NCI-H82 (cell line): ENCODE measurements at places on chromosomes 2 and 18.

GRCh38 chr2:3146175-3146574 lies 231.4 kb downstream of the EIPR1 start:
- DNase-seq: no peak

DNA sequence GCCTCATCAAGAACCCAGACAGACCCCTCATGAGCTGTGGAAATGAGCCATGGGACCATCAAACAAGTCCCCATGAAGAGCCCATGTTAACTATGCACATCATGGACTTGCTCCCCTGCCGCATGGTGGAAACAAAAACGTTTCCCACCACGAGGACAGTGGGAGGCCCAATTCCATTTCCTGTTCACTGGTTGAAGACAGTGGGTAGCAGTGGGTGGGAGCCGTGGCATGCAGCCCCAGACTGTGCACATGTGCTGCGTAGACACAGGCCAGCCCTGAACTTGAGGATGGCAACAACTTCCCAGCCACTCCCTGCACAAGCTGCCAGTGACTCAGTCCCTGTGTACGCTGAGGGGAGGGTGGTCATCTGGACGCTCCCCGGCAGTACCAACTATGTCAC lies 108.4 kb upstream of the LMAN1 start:
- DNase-seq: no peak

DNA sequence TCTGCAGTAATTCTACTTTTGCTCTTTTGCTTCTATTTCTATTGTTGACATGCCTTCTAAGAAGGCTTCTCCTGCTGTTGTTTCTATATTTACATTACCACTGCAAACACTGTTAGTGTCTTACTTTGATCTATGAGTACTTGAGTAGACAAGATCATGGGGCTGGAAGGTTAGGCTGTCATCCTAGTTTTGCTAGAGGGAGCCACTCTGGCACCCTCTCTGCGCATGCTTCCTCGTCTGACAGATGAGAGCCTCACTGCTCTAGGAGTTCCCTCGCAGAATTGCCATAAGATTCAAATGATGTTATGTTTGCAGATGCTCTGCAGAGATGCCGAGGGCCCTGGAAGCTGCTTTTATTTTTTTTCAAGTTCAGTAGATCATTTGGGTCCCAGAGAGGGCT lies 185.6 kb downstream of the RNF144A start:
- no peak for DNase-seq

DNA sequence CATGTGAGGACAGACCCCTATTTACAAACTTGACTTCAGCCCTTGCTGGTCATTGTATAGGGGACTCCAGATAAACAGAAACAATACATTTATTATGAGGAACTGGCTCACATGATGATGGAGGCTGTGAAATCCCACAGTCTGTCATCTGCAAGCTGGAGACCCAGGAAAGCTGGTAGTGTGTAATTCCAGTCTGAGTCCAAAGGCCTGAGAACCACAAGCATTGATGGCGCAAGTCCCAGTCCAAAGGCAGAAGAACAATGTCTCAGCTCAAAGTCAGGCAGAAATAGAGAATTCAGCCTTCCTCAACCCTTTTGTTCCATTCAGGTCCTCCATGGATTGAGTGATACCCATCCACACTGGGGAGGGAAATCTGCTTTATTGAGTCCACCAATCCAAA lies 28.1 kb upstream of the SPP2 start:
- DNase-seq: no peak

- peak; percentile 84 for DNase-seq
These were observed 44.5 kb upstream of the DAPL1 start for GRCh38 chr2:158750458-158751125.

DNA sequence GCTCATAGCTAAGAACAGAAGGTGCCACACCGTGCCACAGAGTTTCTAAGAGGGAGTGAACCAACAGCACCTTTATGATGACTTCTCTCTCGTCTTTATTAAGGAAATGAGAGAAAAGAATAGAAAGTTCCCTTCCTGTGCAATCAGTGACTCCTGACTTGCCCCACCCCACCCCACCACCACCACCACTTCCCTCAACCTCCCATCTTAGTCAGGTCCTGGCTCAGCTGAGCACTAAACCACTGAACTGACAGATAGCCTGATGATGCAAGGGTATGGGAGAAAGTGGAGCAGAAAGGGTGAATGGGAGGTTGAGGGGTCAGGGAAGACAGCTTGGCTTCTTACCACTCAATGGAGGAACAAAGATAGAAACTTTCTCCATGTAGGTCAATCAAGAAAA lies 75.2 kb upstream of the RMDN2 start:
- DNase-seq: no peak

DNA sequence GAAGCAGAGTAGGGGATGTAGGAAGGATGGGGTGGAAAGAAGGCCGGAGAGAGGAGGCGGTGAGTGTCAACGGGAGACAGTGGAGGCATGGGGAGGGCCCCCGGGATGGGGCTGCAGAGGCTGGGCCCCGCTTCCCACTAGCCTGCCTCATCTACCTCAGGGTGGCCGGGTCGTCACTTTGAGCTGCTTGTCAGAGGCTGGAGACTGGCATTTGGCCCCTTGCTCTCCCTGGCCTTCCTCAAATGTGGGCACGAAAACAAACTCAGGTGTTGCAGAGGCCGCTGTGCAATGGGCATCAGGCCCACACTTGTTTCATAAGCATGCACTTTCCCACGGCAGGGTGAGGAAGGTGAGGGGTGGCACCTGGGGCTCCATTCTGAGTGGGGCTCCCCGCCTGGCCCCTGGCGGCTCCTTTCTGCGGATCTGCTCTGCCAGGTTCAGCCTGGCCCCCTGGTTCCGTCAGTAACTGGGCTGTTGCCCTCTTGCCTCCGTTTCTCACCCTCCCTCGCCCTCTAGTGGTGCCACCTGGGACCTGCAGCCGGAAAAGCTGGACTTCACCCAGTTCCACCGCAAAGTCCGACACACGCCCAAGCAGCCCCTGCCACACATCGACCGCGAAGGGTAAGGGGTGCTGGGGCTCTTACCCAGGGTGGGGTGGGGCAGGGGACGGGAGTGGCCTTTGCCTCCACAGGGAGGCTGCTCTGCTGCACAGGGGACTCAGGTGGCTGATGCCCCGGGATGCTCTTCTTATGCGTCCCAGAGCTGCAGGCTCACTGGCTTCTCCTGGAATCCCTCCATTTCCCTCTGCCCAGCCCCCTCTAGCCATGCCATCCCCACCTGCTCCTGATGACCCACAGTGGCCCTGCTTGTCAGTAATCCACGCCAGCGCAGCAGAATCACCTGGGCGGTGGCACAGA lies 125.4 kb downstream of the CTIF start:
- DNase-seq: peak; percentile 49

GRCh38 chr2:49598231-49598630 lies 443.9 kb upstream of the FSHR start:
- DNase-seq: no peak

DNA sequence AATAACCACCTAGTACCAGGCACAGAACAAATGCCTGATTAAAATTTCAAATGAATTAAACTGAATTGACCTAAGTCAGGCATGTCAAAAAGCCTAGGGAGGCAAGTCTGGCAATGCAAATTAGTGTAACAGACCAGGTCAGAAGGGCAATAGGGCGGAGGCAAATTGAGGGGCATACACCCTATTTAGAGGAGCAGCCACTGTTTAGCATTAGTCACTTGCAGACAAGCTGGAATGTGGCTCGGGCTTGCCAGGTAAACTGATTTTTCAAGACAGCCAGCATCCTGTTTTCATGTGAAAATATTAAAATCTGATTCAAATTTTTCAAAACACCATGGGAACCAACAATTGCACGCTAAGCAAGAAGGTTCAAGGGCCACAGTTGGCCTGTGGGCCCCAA lies 160.3 kb downstream of the EN1 start:
- no peak for DNase-seq

GRCh38 chr2:102975996-102976975 lies 214.5 kb downstream of the TMEM182 start:
- DNase-seq: peak; percentile 71

- no peak for DNase-seq
These were observed 89.5 kb downstream of the CERS6 start for GRCh38 chr2:168545439-168546082.

GRCh38 chr2:59150217-59150849 lies 909.2 kb upstream of the FANCL start:
- no peak for DNase-seq

DNA sequence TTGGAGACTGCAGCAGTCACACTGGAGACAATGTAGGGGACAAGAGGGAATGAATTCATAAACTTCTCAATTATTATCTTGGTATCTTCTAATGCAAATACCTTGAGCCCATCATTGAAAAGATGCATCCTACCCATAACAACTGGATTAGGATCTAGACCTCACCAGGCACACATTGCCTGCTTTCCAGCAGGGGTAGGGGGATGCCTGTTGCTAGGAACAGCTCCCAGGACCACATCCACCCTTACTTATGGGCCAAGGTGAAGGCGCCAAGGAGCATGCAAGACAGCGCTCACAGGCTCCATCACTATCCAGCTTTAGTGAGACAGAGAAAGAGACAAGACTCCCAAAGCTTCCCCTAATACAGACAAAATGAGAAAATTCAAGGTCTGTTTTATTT lies 24.4 kb downstream of the KCTD1 start:
- no peak for DNase-seq

DNA sequence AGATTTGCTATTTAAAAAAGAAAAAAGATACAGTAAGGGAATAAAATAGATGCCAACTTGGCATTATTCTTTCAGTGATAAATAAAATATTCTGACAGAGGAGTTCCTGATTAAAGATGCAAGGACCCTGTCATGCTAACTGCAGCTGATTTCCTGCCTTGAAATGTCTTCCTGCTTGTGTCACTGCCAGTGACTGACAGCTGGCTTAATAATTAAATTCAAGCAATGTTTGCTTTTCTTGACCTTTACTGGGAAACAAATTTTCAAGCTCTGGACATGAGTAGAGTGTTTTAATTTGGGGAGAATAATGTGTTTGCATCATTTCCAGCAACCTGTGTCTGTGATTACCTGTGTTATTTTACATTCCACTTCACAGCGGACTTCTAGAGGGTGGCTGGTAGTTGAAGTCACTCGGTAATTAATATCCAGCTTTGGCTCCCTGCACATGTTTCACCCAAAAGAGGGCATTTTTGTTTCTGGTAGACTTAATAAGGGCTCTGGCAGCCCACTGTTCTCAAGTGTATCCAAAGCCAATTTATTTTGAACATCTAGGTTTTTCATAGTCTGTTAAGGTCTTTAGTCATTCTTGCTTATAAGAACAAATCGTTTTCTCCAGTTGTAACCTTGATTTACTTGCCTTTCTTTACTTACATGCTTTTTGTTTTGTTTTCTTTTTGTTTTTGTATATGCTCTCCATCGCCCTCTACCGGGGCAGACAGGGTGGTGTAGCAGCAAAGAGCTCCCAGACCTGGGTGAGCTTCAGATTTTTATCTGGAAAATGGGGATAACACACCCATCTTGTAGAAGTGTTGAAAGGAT lies 48.5 kb upstream of the PROKR1 start:
- peak; percentile 61 for DNase-seq

DNA sequence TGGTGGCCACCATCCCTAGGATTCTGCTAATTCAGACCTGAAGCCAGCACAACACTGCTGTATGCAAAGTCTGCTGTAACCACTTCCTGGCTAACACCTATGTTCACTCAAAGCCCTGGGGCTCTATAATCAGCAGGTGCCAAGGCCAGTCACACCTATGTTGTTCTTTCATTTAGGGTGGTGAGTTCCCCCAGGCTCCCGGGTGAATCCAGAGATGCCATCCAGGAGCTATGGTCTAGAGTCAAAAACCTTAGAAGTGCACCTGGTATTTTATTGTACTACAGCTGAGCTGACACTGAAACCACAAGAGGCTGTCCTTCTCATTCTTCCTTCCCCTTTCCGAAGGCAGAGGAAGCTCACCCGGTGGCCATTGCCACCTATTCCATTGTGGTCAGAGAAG lies 46.2 kb upstream of the CCDC141 start:
- no peak for DNase-seq

- DNase-seq: no peak
These were observed 51.8 kb upstream of the CYRIA start for GRCh38 chr2:16717477-16717876.

DNA sequence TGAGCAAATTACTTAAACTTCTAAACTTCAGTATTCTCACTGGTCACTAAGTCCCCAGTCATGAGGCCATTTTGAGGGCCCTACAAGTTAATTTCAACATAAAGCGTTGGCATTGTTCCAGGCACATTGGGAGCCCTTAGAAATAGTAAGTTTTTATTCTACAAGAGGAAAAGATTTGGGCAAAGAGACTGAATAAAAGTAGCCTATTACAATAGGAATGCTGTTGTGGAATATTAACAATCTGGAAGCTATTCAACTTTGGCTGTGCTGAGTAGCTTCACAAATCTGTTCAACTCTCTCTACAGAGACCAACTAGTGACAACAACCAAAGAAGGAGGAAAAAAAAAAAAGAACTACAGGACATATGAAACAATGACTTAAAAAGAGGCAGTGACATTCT lies 1287.5 kb upstream of the NXPH2 start:
- no peak for DNase-seq

- no peak for DNase-seq
These were observed 30.2 kb downstream of the ARHGAP25 start for GRCh38 chr2:68764806-68765311.

DNA sequence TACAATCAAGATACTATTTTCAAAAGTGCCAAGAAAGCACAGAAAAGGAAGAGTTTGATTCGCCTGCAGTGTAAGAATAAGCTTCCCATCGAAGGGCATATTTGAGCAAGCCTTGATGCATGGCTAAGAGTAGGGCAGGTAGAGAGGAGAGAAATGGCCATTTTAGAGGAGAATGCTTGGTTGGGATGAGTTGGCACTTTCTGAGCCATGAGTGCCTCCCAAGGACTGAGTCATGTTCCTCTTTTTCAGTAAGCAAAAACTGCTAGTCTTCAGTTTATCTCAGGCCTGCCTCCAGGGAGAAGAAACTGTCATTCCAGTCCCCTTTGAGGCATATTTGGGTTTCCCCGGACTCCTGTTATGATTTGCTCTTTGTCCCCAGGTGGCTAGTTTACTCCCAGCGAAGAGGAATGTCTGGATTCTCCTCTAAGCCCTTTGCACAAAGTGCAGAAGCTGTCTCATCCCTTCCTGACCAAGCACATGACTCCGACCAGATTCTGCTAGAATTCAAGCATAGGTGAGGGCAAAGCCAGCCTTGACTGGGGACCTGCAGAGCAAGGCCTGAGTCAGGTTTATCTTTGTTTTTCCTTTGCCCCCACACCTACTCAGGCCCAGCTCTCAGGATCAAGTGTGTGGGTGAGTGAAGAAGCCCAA lies 115.2 kb downstream of the TTC32 start:
- no peak for DNase-seq

DNA sequence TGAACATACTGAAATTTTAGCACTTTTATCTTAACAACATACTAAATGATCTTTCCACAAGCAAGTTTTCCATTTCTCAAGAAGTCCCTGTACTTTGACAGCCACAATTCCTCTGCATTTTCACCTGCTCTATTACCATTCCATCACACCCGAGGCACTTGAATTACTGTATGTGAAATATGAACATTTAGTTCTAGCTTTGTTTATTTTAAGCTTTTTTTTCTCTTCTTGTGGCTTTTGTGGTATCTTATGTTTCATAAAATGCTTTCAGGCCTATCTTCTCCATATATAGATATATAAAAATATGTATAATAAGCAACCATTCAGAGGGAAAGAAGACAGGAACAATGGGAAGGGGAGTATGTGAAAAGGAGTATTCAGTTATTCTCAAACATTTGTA lies 693.9 kb downstream of the SATB2 start:
- DNase-seq: no peak

GRCh38 chr2:80326214-80326613 lies 21.7 kb upstream of the LRRTM1 start:
- DNase-seq: peak; percentile 94
